T-cell (primary cell): ENCODE measurements at places on chromosomes 6 and 20. TPM values are rescaled to one million over a fixed set of nuclear protein-coding genes. Genes with fewer than 3 reads are reported as not detected.
A peak's percentile ranks its signal among the peaks of the same experiment; 100 is the strongest.

DNA sequence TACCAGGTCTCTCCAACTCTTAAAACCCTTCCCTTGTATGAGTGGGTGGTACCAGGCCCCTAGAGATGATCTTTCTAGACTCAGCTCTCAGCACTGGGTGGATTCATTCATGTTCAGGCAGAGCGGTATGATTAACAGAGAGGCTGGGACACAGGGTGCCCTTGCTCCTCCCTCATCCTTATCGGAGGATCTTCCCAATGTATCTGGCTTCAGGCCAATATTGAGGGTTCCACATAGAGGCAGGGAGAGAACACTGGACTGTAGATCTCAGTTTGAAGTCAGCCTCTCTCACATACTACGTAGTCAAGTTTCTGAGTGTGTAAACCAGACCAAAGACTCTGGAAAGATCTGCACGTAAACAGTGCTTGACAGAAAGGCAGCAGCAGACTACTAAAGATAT, 366.2 kb downstream of the DHX35 start:
- DNase-seq: no peak

GRCh38 chr20:58146081-58146745, 82.2 kb downstream of the ANKRD60 start:
- DNase-seq: no peak

DNA sequence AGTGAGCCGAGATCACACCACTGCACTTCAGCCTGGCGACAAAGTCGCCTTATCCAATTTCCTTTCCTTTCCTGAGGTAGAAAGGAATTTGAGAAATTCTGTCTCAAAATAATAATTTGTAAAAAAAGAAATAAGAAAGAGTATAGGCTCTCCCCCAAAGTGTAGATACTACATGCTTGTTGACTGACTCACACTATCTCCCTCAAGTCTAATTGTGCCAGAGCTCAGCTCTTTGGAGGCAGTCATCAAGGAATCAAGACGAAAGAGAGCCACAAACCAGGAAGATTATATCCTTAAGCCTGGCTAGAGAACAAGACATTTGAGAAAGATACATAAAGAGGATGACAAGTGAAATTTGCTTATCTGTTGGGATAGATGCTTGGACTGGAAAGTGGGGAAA, 3.7 kb upstream of the FKBPL start:
- no peak for DNase-seq

GRCh38 chr6:689223-689622, 3.7 kb downstream of the EXOC2 start:
- DNase-seq: no peak

- peak; percentile 25 for DNase-seq
Observed at GRCh38 chr6:27866357-27867050, 45.7 kb downstream of the OR2B2 start.

DNA sequence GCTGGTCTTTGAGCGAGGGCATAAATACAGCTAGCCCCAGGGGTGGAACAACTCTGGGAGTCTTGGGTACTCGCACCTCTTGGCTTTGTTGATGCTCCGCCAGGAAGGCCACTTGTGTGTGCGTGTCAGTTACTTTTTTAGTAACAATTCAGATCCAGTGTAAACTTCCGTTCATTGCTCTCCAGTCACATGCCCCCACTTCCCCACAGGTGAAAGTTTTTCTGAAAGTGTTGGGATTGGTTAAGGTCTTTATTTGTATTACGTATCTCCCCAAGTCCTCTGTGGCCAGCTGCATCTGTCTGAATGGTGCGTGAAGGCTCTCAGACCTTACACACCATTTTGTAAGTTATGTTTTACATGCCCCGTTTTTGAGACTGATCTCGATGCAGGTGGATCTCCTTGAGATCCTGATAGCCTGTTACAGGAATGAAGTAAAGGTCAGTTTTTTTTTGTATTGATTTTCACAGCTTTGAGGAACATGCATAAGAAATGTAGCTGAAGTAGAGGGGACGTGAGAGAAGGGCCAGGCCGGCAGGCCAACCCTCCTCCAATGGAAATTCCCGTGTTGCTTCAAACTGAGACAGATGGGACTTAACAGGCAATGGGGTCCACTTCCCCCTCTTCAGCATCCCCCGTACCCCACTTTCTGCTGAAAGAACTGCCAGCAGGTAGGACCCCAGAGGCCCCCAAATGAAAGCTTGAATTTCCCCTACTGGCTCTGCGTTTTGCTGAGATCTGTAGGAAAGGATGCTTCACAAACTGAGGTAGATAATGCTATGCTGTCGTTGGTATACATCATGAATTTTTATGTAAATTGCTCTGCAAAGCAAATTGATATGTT, 19.2 kb downstream of the IRF4 start:
- no peak for DNase-seq

GRCh38 chr20:38286586-38287531, 17.1 kb upstream of the BPI start:
- DNase-seq: no peak

DNA sequence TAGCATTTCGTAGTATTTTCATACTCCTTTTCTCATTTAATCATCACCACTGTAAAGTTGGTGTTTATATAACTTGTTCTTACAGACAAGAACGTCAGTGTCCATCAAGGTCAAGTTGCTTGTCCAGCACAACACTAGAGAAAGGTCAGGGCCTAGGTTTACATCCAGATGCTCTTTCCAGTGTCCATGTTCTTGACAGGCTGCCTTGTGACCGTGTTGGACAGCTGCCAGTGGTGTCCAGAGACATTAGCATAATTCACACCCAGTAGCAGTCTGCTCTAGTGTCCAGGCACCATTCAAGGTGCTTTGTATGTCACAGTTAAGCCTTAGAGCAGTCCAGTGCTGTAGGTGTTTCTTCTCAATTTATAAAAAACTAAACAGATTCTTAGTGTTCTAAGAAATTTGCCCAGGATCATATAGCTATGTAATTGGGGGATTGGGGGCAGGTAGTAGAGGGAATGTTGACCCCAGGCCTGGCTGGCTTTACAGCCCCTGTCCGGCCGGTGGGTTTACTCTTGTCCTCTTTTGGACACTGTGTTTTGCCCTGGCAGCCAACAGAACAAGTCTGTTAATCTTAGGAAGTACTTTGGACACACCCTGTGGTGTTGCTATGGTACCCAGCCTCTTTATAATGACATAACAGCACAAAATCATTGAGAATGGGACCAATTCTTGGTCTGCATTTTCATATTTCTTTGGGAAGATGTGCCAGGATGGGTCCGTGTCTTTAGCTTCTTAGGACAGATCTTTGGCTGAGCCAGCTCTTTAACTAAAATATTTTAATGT, 8.0 kb downstream of the STK35 start:
- no peak for DNase-seq

DNA sequence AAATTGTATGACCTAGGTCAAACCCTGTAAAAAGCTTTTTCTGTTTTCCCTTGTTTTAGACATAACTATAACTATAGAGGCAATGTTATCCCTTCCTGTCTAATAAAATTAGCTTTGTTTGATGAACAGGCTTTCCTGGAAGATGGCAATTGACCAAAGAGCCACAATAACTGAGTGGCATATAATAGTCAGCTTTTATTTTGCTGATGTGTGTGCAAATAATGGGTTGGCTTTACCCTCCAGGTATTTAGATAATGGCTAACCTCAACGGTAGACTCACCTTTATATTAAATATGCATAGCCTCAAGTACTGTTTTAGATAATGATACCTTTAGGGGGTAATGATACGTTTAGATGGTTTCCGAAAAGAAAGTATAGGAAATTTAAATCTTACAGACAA, 15.0 kb downstream of the TBXT start:
- no peak for DNase-seq

DNA sequence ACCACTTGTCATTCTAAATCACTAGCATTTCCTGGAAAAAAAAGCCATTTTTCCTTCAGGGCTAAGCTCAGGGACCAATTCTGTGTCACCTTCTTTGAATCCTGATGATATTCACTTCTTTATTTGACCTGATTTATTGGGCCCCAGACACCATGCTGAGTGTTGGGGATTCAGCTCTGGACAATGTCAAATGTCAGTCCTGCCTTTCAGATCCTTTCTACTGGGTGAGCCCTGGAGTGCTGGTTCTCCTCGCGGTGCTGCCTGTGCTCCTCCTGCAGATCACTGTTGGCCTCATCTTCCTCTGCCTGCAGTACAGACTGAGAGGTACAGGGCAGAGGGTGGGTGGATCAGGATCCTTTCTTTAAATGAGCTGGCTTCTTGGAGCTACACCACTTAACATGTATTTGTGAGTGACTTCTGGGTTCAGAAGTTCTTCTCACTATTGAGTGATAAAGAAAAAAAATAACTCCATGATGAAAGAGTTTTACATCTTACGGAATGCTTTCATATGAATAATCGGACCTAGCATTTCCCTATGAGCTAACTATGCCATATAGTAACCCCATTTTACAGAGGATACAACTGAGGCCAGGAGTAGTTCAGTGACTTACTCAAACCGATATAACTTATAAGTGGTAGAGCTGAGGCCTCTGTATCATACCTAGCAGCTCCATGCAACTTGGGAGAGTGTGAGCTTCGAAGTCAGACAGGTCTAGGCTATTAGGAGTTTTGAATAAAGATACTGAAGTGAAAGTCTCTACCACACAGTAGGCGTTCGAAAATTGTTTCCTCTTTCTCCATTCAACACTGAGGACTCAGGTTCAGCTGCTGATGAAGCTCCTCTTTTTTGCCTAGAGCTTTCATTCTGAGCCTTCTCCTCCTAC, 9.3 kb downstream of the MOG start:
- DNase-seq: no peak

- DNase-seq: no peak
Observed at GRCh38 chr6:2806644-2807043, 35.0 kb downstream of the SERPINB1 start.

DNA sequence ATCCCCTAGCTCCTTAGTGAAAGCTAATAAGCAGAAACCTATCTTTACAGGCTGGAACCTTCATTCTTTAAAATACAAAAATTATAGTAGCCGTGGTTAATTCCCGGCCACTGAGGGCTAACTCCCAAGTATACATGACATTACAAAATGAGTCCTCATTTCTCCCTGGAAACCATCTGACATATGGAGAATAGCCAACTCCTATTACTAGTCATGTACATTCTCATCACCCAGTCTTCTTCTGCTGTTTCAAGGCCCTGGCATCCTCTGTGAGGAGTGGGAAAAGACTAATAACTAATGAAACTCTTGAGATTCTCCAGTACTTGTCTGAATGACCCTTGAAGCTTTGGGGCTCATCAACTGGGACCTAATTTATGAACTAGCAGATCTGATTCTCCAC, 30.2 kb downstream of the CSNK2A1 start:
- DNase-seq: no peak

- DNase-seq: no peak
Observed at GRCh38 chr6:104573350-104573749, 286.4 kb downstream of the HACE1 start.

GRCh38 chr20:24363031-24363430, 106.4 kb upstream of the SYNDIG1 start:
- no peak for DNase-seq

DNA sequence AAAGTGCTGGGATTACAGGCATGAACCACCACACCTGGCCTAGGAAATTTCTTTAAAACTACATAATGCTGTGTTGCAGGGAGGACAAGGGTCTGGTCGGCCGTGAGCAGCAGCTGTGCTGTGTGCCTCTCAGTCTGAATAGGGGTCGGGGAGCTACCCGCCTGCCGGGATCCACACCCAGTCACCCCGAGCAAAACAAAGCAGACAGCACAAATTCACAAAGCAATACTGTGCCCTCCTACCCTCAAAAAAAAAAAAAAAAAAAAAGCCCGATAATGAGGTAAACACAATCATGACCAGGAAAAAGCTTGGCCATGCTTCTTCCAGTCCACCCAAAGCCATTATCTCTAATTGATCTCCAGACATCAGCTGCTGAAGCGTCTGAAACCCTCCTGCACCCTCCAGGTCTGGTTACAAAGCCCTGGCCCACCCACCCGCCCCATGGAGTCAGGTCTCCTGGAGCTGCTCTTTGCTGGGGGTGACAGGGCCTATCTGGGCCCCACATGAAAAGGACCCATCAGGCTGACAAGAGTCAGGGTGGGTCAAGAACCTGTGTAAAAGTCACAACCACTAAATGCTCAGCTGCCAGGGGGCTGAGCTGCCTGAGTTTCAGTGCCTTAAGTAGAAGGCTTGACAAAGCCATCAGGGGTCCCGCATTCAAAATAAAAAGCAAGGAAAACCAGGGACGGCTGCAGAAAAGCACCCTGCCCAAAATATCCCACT, 88.2 kb downstream of the NOL4L start:
- DNase-seq: no peak

GRCh38 chr6:1027795-1028569, 283.9 kb upstream of the FOXQ1 start:
- no peak for DNase-seq

- DNase-seq: no peak
Observed at GRCh38 chr20:45049904-45050471, 50.9 kb downstream of the KCNS1 start.

DNA sequence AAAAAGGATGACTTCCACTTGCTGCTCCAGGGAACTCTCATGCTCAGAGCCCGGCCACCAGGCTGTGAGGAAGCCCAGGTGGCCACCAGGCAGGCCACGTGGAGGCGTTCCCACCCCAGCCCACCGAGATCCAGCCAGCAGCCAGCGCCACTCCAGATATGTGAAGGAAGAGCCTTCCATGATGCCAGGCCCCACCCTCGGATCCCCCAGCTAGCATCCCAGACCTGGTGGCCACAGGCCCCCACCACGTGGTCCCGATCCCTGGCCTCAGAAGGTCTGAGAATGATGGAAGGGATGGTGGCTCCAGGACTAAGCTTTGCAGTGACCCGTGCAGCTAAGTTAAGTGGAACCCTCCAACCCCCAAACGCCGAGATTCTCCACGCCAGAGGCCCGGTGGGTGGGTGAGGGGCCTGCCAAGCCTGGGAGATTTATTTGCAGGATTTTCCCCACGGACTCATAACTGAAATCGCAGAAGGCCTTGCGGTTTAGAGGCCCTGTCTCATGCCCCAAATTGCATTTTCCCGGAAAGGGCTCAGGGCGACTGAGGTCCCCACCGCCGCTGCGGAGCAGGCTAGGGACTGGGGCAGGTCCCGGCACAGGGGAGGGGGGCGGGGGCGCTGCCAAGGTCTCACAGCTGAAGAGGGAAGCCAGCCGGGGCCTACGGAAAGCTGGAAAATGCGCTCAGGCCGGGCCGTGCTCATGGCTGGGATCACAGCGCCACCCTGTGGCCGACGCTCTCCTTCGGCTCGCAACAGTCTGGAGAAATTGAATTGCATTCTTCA, 31.1 kb upstream of the CST7 start:
- peak; percentile 43 for DNase-seq

- no peak for DNase-seq
Observed at GRCh38 chr20:33676652-33677645, 2.7 kb upstream of the NECAB3 start.

GRCh38 chr6:4397307-4397706, 261.9 kb upstream of the ECI2 start:
- DNase-seq: no peak

GRCh38 chr6:37980222-37980595, 160.7 kb downstream of the ZFAND3 start:
- DNase-seq: no peak

GRCh38 chr20:18705910-18706309, 107.7 kb upstream of the SCP2D1 start:
- no peak for DNase-seq

The AKAP7 gene
- 9.4 TPM for total RNA-seq

The TRIM40 gene
- not detected for total RNA-seq

The TM9SF4 gene
- 42.3 TPM for total RNA-seq

The ZBP1 gene
- 8.6 TPM for total RNA-seq

The CLPSL2 gene
- total RNA-seq: not detected

The DST gene
- total RNA-seq: 9.4 TPM

The SLC25A27 gene
- total RNA-seq: 0.70 TPM

The ZBTB2 gene
- total RNA-seq: 28.3 TPM

The CALHM5 gene
- total RNA-seq: not detected

The SALL4 gene
- total RNA-seq: 0.48 TPM

The SLC12A5 gene
- total RNA-seq: not detected

The TAAR5 gene
- not detected for total RNA-seq

The CCN2 gene
- 0.49 TPM for total RNA-seq

The MBOAT1 gene
- total RNA-seq: 15.3 TPM

The RNF39 gene
- not detected for total RNA-seq

The SLC13A3 gene
- total RNA-seq: 0.36 TPM
